ENCODE measurements at places on chromosomes 5 and 9.
A peak's percentile ranks its signal among the peaks of the same experiment; 100 is the strongest.

GRCh38 chr9:84620338-84620737 lies 49.2 kb upstream of the NTRK2 start:
- DNase-seq = no peak

- no peak for DNase-seq
Measured at GRCh38 chr9:113454914-113455761, 8.4 kb upstream of the RGS3 start.

DNA sequence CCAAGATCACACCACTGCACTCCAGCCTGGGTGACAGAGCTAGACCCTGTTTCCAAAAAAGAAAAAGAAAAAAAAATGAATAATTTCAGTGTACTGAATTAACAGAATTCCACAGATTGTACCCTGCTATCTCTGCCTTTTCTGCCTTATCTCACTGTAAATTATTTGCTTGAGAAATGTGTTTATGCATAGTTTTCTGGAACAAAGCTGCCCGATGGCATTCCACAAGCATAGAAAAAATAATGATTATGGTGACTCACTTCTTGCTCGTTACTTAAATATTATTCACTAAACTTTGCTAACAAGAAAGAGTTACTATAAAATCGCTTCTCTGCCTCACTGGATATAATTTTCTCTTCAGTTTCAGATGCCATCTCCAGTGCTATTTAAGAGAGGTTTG lies 88.7 kb upstream of the FAM169A start:
- no peak for DNase-seq

GRCh38 chr5:64451551-64451950 lies 54.3 kb upstream of the RGS7BP start:
- DNase-seq = no peak

DNA sequence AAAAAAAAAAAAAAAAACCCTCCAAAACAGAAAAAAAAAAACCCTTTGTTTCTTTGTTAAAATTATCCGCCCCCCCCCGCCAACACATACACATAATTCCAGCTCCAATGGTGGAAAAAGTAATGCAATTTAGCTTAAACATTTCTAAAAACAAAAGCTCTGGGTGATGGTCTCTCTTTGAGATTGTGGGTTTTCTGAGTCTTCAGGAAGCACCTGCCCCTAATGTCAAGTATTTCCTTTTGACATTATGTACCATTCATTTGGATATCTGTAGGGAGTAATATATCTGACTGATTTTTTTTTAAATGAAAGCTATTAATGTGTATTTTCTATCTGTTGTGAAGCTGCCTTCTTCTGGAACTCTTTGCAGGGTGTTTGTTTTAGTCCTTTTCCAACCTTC lies 389.7 kb downstream of the TAF11L14 start:
- DNase-seq = no peak

DNA sequence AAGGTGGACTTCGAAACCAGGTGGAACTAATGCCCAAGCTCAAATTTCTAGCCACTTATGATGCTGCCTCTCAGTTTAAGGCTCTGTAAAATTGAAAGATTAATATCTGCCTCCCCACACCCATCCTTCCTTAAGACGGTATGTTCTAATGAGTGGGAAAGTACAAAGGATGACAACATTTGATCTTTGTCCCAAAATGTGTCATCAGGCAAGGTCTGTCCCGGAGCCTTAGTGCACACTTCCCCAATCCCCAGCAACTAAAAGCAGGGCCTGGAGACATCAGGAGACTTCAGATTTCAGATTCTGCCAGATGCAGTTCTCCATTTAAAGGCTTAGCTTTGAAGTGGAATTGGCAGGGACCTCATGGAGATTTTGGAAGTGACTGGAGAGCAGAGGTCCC lies 316.5 kb downstream of the ASTN2 start:
- DNase-seq = no peak

- no peak for DNase-seq
Measured at GRCh38 chr5:139817362-139817761, 21.8 kb downstream of the PSD2 start.

DNA sequence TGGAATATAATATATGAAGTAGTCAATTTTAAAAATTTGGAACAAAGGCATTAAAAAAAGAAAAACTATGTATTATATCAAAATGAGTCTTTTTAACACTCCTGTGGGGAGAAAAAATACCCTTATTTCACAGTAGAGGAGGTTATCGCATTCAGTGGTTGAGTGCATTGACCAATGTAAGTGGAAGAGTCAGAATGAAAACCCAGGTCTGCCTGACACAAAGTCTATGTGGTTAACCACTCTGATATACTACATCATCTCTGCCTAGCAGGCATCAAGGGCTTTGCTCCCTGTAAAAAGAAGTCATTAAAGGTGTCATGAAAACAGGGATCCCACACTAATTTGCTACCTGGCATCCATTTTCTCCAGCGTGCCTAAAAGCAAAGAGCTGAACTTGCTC lies 417.2 kb upstream of the C9orf72 start:
- no peak for DNase-seq

DNA sequence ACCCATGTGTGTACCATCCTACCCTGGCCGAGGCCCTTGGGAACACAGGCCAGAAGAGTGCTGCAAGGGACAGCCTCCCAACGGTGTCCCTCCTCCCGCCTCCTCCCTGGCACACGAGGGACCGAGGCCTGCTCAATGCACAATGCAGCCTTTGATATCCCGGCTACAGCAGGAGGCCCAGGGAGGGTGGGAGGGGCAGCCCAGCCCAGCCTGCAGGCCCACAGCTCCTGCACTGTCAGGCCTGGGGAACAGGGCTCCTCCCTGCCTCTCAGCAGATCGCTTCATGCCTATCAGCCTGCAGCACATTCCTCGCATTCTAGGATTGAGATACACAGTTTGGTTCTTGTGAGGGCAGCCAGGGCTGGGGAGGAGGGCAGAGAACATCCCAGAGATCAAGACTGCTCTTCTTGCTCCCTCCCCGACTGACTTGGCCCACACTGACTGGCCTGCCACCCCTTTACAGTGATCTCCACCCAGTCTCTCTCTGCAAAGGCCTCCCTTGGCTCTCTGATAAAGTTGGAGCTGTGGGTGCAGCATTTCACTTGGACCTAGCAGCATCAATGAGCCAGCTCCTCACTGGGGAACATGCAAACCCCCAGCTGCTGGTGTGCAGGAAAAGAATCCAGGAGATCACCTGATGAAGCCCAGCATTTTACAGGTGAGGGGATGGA lies at the start of gene SH3TC2:
Gene SH3TC2, minus strand, starts transcription at position 46 of the 671 bp plus-strand sequence. Its CDS starts 40 bp downstream, at position 6.
- no peak for DNase-seq

- no peak for DNase-seq
Measured at GRCh38 chr9:122133263-122133983, 26.2 kb downstream of the NDUFA8 start.

DNA sequence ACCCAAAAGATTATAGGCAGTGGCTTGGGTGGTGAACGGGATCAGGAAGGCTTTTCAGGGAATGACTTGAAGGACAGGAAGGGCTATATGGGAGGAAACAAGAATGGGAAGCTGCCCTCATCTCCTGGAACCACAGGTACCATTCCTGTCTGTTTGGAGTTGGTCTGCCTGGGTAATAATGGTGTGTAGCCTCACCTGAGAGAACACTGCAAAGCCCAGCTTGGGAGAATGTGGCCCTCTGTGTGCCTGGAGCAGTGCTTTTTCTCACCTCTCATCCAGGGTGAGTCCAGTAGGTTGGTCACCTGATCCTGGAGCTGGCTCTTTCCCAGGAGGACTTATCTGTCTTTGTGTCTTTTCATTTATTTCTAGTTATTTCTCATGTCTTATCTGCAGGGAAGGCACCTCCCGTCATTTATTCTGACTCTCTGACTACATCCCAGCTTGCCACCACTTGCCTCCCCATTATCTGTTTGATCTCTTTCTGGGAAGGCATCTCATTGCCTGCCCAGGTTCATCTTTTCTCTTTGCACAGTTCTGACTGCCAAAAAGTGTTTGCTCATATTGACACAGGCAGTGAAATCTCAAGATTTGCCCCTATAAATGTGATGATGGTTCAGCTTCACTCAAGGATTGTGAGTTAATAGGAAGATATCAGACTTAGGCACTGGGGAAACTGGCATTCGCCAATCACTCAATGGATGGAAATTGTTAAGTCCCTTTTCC lies 22.5 kb upstream of the OR2S2 start:
- DNase-seq = no peak

GRCh38 chr9:133188006-133188842 lies 20.8 kb downstream of the OBP2B start:
- peak; percentile 61 for DNase-seq

DNA sequence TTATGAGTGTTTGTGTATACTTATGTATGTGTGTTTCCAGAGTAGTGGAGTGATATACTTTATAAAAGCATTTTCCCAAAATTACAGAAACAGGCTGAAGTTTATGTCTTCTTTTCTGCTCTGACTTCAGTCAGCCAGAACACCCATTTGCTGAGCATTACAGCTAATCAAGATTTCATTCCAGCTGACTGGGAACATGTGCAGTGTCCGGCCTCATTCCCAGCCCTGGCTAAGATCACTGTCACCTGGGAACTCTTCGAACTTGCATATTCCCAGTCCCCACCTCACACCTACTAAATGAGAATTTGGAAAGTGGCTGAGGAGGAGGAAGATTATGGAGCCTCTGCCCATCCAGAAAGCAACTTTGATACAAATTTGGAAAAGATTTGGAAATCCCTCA lies 90.8 kb upstream of the PRRC1 start:
- DNase-seq = no peak

GRCh38 chr5:74285675-74286280 lies 354.8 kb downstream of the ENC1 start:
- DNase-seq = no peak

DNA sequence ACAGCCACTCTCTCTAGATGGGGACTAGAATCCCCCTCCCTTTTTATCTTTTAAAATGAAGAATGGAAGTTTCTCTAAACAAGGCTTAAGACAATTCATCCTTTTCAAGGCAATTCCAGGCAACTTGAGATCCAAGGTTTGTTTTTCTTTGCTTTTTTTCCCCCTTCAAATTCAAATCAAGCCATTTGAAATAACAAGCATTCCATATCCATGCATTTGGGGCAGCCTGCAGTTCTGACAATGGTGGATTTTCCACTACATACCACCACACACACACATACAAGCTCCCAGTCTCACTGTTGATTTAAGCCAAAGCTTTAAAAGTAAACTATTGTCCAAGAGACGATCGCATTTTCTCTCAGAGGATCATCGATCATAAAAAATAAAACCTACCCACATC lies 424 bp downstream of the INSYN2B start:
- no peak for DNase-seq

GRCh38 chr5:124948754-124949275 lies 202.4 kb upstream of the ZNF608 start:
- DNase-seq = no peak

DNA sequence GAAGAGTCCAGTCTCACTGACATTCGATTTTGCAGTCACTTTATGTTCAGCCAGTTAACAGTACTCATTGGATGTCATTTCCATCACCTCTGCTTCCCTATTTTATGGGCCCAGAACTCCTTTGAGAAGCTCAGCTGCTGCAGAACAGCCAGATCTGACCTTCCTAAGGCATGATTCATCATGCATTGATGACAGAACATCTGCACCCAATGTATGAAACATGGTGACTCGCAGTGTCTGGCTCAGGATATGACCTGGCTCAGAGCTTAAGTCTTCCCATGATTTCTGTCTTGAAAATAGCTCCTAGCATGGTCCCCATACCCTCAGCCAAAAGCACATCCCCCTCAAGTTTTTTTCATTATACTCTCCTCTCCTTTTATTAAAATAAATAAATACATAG lies 92.6 kb upstream of the TRIM32 start:
- DNase-seq = no peak

DNA sequence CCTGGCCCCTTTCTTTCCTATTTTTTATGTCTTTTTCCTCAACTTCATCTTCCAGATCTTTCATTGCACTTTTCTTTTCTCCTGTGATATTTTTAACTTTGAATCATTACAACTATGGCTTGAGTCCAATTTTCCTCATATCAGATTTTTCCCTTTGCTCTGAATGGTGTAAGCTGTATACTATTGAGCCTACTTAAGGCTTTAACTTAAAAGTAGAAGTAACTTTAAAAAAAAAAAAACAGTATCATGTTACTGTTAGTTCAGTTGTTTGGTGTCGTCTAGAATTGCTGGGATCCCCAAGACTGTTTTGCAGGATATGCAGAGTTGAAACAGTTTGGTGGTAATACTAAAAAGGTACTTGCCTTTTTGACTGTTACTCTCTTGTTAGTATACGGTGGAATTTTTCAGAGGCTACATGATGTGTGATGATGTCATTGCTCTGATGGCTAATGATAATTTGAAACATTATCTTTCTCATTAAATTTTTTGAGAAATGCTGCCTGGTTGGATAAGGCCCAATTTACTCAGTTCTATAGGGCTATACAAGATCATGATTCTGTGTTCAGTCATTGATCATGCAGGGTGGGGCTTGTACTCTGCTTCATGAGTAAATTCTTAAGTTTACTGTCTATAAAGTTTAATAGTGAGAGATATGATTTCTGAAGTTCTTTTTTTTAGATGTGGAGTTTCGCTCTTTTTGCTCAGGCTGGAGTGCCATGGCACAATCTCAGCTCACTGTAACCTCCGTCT lies 8.8 kb downstream of the NAA35 start:
- DNase-seq = no peak

GRCh38 chr9:114769624-114770023 lies 36.2 kb downstream of the TNFSF15 start:
- DNase-seq = no peak

GRCh38 chr9:35414889-35415288 lies 75.0 kb upstream of the RUSC2 start:
- DNase-seq = no peak

- DNase-seq = no peak
Measured at GRCh38 chr9:92315456-92315855, 9.7 kb downstream of the NOL8 start.

DNA sequence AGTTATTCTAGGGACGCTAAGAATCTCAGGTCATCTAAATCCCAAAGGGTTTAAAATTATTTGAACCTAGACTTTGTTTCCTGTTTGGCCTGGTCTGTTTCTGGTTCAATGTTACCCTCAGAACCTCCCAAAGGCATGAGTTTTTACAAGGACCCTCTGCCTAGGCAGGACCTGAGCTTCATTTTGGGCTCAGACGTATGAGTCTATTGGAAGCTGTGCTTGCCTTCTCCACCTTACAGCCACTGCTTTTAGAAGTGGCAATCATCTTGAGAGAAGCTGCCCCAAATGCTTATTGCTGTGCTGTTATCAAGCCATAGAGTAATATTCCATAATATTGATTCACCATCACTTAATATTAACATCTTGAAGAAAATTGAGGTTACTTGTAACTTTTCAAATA lies 510.4 kb downstream of the TLE4 start:
- no peak for DNase-seq

DNA sequence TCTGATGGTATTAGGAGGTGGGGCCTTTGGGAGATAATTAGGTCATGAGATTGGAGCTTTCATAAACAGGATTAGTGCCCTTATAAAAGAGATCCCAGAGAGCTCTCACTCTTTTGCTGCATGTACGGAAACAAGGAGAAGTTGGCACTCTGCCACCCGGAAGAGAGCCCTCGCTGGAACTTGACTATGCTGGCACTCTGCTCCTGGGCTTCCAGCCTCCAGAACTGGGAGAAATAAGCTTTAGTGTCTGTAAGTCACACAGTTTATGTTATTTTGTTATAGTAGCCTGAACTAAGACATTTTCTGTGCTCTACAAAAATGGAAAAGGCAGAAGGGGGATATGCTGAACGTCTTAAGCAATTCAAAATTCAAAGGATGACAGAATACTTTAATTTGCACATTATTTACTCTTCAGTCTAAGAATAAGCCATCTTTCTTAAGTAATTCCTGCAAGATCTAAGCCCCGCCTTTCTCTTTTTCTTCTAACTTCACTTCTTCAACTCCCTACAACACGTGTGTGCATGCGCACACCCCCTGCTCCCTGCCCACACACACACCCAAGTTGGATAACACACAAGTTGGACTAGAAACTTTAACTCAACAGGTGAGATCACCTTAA lies 17.3 kb downstream of the NFIB start:
- no peak for DNase-seq

Data from COR-L47 (cell line).